Bone marrow (tissue), 2 donors: ENCODE measurements at places on chromosomes 16 and 17.
A peak's percentile ranks its signal among the peaks of the same experiment; 100 is the strongest.

- DNase-seq, result no peak
These were observed 133.4 kb upstream of the DYNLRB2 start for GRCh38 chr16:80407265-80407987.

GRCh38 chr17:46883871-46884520, 32.6 kb downstream of the WNT9B start:
- no peak for DNase-seq

DNA sequence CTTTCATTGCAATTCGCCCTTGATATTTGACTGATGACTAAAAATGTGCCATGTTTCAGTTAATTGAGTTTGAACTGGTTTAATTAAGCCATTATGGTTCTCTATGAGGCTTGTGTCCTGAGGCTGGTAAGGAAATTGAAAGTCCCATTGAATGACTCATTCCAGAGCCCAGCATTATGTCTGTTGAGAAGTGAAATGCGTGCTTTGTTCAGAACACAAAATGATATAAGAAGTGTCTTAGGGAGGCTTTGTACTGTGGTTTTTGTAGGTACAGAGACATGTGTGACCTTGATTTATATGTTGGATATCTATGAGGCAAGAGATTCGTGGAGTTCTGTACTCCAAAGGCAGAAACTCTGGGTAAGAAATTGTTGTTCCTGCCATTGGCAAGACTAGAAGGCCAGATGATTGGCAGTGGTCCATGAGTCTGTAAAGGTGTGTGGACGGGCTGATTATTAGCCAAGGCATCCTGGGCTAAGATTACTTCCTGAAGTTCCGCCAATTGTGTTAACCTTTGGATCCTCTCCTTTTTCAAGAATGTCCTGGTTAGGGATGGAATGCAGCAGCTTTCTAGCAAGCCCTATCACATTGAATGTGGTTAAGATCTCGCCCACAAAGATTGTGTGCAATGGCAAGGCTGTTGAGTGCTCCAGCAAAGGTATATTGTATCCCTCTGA, 103.7 kb downstream of the NPIPB5 start:
- DNase-seq, result no peak

DNA sequence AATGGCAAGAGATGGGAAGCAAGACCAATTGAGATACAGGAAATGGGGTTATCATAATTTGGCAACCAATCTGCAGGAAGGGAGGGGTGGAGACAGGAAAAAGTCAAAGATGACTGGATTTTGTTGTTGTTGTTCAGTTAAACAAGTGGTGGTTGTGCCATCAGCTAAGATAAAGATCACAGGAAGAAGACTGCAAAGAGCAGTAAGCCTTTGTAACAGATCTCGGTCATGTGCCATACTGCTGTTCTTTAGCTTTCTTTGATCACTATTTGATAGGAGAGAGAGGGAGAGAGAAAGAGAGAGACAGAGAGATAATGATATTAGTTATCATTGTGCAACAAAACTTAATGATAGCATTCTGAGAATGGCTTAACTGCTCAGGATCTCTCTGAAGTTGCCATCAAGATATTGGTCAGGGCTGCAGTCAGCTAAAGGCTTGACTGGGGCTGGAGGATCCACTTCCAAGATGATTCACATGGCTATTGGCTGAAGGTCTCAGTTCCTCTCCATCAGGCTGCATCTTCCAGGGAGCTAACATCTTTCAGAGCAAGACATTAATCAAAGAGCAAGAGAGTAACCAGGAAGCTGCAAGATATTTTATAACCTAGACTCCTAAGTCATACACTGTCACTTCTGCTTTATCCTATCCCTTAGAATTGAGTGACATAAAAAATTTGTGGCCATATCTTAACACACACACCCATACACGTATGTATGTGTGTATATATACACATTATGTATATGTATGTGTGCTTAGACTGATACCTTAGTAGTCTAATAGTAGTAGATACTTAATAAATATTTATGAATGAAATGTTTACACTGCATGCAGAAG, 405.0 kb downstream of the SHISA9 start:
- no peak for DNase-seq

GRCh38 chr16:89325861-89326471, 108.5 kb downstream of the ZNF778 start:
- peak; percentile 79 for DNase-seq
